A549 treated with AZD2906 at 1 μM for 4 hours (cell line): ENCODE measurements at places on chromosomes 13 and 19. TPM values are rescaled to one million over a fixed set of nuclear protein-coding genes. Genes with fewer than 3 reads are reported as not detected.

Gene TMPRSS9
- 0.16 TPM in 1 of 5 replicates, not detected in the others for total RNA-seq

Gene NR2F6
- 26.5 to 68.6 TPM (median 64.2 TPM) in 5 replicates for total RNA-seq

Gene ETHE1
- total RNA-seq: 39.5 to 53.9 TPM (median 49.8 TPM) in 5 replicates

Gene ZNF709
- total RNA-seq: 0.01 to 0.02 TPM (median 0.02 TPM) in 3 of 5 replicates, not detected in the others
